ENCODE measurements at places on chromosomes 6 and 20.

DNA sequence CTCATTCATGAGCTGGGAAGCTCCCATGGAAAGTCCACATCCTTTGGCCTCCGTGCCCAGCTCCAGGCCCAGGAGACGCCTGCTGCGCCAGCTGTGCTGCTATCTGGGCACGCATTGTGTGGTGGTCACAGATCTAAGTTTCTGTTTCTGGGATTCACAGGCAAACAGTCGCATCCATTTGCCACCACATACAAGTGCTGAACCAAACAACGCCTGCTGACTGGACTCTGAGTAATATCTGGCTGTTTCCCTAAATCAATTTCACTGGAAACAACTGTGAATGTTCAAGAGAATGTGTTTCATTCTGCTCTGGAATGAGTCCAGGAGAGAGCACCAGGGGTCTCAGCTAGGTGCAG lies 45.5 kb downstream of the IRF4 start:
- DNase-seq: no peak

DNA sequence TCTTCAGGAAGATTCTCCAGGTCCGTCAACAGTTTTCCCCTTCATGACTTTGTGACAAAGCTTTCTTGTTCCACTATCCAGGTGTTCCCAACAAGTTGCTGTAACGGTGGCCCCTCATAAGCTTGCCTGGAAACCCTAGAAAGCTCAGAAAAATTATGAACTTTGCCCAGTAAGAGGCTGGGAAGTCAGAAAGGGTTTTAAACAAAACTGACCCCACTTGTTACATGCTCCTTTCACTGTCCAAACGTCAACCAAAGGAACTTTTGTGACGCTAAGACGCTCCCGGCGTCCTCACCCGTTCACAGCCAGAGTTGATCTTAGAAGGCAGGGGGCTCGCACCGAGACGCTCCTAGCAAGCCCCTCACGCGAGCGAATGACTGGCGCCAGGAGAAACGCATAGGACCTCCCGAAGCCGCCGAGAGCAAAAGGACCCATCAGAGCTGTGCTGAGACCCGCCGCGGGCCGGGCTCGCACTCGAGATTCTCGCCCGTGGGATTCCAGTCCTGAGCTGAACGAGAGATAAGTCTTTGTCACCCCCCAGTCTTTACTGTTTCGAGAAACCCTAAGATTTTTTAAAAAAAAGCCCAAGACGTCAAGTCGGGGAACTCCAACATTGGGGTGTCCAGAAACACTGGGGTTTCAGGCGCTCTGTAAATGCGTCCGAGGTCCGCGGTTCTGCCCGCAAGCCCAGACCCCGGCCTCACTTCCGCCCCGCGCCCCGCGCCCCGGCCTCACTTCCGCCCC lies 544 bp upstream of the ACAT2 start:
- no peak for DNase-seq

GRCh38 chr6:75113446-75113845 lies 92.4 kb downstream of the COL12A1 start:
- no peak for DNase-seq

GRCh38 chr6:20483887-20484497 lies 50.3 kb upstream of the CDKAL1 start:
- DNase-seq: no peak

DNA sequence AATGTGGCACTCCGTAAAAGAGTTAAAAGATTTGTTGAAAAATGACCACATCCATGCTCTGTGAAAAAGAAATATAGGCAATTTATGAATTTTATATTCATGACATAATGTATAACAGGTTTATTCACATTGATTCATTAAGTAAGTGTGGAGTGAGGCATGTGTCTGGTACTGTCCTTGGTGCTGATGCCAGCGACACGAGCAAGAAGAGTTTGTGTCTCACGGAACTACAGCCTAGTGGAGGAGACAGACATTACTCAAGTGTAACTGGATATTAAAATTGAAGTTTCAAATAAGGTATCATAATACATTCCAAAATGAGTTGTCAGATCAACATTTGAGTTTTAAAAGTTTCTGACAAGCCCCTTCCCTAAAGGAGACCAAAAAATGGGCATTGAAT lies 158.2 kb upstream of the PRND start:
- no peak for DNase-seq

DNA sequence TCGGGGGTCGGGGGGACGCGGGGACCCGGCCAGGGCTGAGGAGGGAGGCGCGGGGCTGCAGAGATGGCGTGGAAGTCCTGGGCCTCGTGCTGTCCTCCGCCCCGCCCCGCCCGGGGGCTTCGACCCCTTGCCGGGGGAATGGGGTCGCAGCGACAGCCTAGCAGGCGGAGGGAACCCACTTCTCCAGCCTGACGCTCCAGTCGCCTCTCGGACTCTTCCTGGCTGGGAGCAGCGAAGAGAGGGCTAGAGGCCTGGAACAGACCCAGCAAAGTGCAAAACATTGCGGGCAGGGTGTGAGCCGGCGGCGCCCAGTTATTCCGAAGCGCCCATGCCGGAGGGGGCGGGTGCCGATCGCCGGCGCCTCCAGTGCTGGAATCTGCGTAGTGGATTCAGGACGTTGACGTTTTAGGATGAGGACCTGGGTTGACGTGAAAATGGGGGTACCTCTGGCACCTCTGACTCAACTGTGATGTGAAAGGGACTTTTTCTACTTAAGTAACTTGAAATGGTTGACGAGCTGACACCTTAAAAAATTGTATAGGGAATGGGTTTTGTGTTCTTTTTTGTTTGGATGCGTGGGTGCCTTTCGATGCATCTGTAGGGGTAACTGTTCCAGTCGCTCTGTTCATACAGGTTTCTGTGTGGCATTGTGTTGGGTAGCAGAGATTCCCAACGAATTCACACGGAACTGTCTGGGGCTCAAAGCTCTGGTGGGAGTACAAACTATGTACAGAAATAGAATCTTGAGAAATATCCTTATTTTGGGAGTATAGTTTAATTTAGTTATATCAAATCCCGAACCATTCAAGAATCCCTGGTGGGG lies 1.4 kb downstream of the SLC35F1 start:
- no peak for DNase-seq

- no peak for DNase-seq
Measured at GRCh38 chr6:72595812-72596211, 26.1 kb upstream of the KCNQ5 start.
